Anterior cingulate cortex (tissue), 58 donors: ENCODE measurements at places on chromosomes 5 and 9.

- peak; percentile 77 for DNase-seq
These were observed at the start of gene RNF130 for GRCh38 chr5:180071531-180072255. Gene RNF130 (minus strand): TSS chr5:180071759. CDS start chr5:180071702, 57 bp downstream.

DNA sequence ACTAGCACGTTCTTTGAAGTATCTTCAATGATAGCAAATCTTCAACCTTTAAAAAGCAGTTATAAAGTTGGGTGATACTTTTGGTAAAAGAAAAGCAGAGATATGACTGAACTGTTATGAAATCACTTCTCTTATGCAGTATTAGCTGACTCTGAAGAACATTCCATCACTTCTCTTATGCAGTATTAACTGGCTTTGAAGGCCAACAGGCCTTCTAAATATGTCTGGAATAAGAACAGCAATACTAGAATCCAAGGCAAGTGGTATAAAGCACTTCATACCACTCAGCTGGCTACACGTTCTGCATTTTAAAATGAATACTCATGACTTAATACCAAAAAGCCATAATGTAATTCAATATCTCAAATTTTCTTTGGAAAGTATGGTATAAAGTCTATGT, 17.3 kb downstream of the SKIC3 start:
- no peak for DNase-seq

DNA sequence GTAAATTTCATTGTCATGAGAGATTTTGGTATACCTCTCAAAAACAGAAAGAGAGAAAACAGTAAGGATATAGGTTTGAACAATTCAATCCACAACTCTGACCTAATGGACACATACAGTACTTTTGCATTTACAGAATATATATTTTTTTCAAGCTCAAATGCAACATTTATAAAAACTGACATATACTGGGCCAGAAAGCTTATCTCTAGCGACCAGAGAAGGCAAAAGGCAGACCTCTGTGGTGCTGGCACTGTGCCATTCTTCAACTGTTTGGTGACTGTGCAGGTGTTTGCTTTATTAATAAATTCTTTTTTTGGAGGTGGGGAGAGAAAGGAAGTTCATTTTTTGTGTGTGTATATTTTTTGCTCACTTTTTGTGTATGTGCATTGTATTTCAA, 6.0 kb upstream of the PLAC8L1 start:
- DNase-seq, result no peak

DNA sequence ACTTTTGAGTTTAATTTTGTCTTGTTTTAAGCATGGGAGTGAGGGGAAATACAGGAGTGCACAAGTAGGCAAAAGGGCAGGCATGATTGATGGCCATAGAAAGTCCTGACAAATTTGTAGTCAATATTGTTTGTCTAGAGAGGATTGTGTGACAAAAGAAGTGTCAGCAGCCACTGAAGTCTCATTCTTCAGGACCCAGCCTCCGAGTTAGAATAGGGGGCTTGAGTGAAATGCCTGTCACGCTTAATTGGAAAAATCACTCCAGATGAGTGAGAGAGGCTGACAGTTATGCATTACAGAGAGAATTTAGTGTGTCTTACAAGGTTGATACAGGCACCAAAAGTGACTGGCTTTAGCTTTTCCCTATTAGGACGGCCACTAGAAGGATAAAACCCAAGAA, 81.9 kb upstream of the RPS23 start:
- DNase-seq, result no peak

- DNase-seq, result no peak
These were observed 19.5 kb upstream of the GOLGA1 start for GRCh38 chr9:124960409-124960752.

GRCh38 chr9:36337002-36337401, 63.1 kb downstream of the RNF38 start:
- no peak for DNase-seq

GRCh38 chr5:65776441-65777141, 54.6 kb downstream of the NLN start:
- DNase-seq, result no peak

DNA sequence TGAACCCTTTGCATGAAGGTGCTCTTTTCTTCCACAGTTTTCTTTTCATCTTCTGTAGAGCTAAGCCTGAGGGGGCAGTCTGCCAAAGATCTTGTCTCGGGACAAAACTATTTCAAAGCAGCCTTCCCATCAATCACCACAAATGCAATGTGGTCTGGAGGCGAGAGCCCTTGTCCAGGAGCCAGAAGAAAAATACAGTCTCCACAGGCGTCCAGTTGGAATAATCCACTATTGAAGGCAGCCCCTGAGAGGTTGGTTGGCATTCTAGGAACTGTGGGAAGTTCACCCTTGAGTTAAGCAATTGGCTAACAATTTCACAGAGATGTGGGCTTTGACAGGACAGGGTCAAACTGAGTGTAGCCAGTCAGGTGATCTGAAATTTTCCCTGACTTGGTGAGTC, 72.0 kb downstream of the SEMA6A start:
- DNase-seq, result no peak

DNA sequence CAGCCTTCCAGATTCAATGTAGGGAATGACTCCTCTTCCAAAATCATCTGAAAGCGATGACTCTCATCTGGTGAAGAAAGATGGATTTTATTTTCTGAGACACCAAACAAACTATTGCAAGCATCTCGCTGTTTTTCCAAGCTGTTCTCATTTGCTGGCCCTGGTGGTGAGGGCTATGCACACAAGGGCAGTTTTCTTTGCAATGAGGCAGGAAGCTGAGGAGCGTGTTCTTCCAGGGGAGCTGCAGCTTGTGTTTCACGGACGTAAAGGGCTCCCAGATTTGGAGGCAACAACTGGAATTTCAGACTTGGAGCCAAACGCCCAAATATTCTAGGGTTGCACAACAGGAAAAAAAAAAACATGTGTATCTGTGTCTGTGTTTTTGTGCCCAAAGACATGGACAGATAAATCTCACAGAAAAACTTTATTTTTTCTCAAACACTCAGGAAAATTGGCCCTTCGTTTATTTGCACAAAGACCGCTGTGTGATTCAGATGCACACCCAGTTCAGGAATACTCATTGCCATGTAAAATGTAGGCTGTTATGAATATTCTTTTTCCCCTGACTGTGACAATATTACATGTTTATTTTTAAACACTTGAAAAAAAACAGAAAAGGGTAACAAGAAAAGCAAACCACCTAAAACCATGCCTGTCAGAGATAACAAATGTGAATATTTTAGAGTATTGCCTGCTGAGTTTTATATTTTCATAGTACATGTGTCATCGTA, 151.3 kb downstream of the GAS1 start:
- DNase-seq, result no peak

- DNase-seq, result no peak
These were observed 1.7 kb upstream of the ACTL7A start for GRCh38 chr9:108860354-108860753.

DNA sequence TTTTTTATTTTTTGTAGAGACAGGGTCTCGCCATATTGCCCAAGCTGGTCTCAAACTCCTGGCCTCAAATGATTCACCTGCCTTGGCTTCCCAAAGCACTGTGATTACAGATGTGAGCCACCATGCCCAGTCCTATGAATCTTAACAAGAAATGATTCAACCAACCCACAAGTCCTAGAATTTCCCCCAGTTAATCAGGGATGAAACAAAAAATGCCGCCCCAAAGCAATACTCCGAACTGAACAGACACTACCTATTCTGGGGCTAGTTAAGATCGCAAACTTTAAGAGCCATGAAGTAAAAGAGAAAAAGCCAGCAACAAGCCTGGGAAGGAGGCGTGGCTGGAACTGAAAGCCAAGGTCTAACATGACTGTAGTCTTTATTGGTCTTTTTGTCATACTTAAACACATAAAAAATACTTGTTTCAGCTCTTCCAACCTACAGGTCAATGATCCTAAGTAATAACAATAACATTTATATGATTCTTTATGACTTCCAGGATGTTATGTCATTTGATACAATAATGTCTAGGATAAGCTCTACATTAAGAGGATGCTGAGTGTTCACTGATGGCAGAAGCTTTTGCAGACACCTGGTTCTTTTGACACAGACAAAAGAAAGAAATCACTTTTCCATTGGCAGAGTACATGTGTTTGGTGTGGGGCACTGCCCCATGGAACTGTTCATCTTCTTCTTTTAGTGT, 361.1 kb upstream of the TLE4 start:
- no peak for DNase-seq

GRCh38 chr5:152349683-152350526, 55.2 kb downstream of the NMUR2 start:
- DNase-seq, result peak; percentile 16

GRCh38 chr5:140044041-140044440, 942 bp upstream of the NRG2 start:
- DNase-seq, result no peak

- no peak for DNase-seq
These were observed 19.0 kb upstream of the BARX1 start for GRCh38 chr9:93974151-93974550.

- peak; percentile 27 for DNase-seq
These were observed 127.1 kb downstream of the TRIO start for GRCh38 chr5:14270209-14270702.

- no peak for DNase-seq
These were observed 29.6 kb upstream of the UBAC1 start for GRCh38 chr9:135990468-135991429.

- no peak for DNase-seq
These were observed 12.6 kb downstream of the SIL1 start for GRCh38 chr5:139185589-139185988.

DNA sequence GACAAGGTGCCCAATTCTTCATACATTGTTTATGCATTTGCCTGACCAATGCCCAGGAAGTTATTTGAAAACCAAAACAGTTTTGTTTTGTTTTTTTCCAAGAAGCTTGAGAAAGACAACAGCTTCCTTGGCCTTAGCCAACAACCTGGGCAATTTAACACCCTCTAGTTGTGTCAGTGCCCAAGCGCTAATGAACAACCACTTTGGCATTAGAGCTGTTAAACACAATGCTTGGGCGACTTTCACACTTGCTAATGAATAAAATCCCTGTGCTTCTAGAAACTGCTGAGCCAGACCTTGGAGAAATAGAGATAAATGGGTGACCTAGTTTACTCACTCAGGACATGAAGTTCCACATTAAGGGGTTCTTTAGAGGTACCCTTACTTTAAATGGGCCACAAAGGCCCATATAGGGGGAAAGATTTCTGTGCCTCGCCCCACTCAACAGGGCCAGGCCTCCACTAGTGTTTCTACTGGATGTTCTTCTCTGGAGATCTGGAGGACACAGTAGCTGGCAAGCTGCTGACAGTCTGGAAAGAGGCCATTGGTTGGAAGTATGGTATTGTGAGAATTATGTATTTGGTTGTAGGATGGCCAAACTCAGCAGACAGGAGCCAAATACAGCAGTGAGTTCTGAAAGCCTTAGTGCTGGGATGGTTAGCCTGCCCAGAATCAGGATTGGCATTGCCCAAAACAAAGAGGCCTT, 179.8 kb downstream of the DOCK8 start:
- DNase-seq, result peak; percentile 17

DNA sequence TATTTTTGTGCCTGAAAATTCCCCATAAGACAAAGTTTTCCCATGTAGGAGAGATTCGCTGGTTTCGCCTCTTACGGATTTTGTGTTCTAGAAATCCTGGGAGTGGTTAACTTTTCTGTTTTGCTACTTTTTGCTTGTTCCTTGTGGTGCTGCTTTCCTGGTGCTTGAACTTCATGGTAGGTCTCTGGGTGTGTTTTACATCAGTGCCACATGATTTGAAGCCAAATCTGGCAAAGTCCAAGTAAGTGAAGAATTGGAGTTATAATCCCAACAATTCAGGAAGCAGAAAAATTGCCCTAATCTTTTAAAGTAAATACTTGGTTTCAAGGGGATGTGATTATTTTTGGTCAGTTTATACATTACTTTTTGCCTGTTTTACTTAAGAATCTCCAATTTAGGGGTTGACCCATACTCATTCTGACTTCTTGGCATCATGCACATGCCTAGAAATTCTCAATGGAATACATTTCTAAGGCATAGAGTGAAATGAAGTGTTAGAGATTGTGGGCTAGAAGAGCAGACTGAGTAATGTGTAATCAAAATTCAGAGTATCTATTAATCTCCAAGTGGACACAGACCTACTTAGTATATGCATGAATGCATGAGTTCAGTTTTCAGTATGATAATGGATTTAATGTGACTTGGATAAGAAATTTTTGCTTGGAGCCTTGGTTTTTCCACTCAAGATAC, 189.7 kb downstream of the CSNK1G3 start:
- no peak for DNase-seq

DNA sequence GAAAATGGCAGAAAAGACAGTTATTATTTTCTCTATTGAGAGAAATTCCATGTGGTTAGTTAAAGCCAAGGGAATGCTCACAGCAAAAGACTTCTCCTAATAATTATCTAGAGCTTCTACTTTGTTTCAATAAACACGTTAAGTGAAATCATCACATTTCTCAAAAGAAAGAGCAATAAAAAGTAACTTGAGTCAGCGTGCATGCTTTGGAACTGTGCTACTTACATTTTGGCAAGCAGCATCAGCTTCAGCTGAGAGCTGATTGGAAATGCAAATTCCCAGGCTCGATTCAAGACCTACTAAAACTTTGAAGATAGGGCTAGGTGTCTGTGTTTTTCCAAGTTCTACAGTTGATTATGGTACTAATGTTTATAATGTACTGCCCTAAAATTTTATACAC, 132.1 kb downstream of the CDH18 start:
- DNase-seq, result no peak

DNA sequence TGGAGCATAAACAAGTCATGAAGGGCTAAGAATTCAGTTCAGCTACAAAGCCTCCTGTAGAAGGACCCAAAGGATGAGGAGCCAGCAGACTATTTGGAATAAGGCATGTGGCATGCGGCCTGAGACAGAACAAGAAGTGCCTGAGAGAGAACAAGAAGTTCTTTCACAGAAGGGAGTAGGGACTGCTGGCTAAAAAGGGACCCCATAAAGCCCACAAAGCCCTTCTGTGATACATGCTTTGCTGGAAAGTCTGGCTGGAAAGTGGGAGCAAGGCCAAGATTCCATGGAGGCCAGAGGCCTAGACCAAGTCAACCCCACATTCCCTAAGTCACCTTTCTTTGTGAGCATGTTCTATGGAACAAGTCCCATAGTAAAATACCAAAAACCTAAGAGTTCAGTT, 35.9 kb upstream of the UBAP2 start:
- DNase-seq, result peak; percentile 23

DNA sequence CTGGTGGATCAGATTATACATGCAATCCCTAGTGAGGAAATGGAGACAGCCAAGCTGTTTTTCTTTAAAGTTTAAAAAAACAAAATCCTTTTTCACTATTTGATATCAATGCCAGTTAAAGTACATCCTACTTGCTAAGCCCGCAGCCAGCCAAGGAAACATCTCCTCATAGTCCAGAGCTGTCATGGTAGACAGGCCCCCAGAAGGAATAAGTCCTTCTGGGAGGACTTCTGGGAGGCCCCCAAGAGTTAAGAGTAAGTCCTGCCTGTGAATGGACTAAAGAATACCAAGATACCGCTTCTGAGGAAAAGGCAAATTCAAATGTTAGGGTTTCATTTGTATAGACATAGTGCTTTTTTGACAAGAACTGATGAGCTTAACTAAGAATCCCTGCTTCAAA, 38.3 kb downstream of the MOCS2 start:
- no peak for DNase-seq
